ENCODE measurements at places on chromosomes 7 and 10.

DNA sequence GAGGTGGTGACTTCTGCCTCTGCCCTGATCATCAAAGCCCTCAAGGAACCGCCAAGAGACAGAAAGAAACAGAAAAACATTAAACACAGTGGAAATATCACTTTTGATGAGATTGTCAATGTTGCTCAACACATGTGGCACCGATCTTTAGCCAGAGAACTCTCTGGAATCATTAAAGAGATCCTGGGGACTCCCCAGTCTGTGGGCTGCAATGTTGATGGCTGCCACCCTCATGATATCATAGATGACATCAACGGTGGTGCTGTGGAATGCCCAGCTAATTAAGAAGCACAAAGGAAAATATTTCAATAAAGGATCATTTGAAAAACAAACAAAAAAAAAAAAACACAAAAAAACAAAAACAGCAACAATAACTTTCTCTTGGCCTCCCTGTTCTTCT lies 59.5 kb upstream of the TOMM7 start:
- no peaks in the 10 kb centered on the region for H3K27me3 ChIP-seq
- DNase-seq = no peak
- H3K36me3 ChIP-seq = no peaks in the 10 kb centered on the region

DNA sequence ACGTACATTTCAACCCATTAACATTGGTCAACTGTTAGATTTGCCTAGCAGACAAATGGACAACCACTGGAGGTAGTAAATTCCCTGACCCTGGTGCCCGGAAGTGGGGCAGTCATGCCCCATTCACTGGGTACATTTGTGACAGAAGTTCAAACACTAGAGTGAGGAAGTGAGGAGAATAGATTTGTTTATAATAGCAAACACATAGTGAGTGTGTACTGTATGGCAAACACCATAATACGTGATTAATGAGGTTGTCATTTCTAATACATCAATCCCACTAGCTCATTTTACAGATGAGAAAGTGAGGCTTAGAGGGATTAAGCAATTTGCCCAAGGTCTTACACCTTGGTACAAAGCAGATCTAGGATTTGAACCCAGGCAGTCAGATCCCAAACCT lies 181.9 kb upstream of the MKLN1 start:
- no peaks in the 10 kb centered on the region for H3K36me3 ChIP-seq
- no peaks in the 10 kb centered on the region for H3K4me1 ChIP-seq
- H3K27ac ChIP-seq = no peak overlapping the region
- no peak for DNase-seq
- no peaks in the 10 kb centered on the region for H3K27me3 ChIP-seq
- no peak overlapping the region for H3K4me3 ChIP-seq

- H3K27ac ChIP-seq = peak overlapping the region; percentile 87
- no peaks in the 10 kb centered on the region for H3K36me3 ChIP-seq
- H3K4me3 ChIP-seq = no peak overlapping the region
- H3K4me1 ChIP-seq = peaks cover 18% of the 10 kb centered on the region
These were observed 178.4 kb downstream of the SH3PXD2A start for GRCh38 chr10:103676851-103677417.

GRCh38 chr10:33055625-33056024 lies 97.6 kb upstream of the ITGB1 start:
- no peak for DNase-seq
- no peak overlapping the region for H3K4me3 ChIP-seq
- H3K4me1 ChIP-seq = no peaks in the 10 kb centered on the region
- H3K27me3 ChIP-seq = no peaks in the 10 kb centered on the region

DNA sequence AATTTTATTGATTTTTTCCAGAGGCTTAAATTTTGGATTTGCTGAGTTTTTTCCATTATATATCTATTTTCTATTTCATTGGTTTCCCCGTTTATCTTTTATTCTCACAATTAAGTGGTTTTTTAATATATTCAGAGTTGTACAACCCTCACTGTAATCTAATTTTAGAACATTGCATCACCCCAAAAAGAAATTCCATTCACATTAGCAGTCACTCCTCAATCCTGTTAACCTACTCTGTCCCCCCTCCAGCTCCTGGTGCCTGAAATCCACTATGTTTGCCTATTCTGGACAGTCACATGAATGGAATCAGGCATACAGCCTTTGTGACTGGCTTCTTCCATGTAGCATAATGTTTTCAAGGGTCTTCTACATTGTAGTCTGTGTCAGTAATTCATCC lies 55.8 kb upstream of the ITGA8 start:
- no peaks in the 10 kb centered on the region for H3K4me1 ChIP-seq
- H3K36me3 ChIP-seq = peaks cover 35% of the 10 kb centered on the region
- no peak overlapping the region for H3K4me3 ChIP-seq
- DNase-seq = no peak
- no peaks in the 10 kb centered on the region for H3K27me3 ChIP-seq
- no peak overlapping the region for H3K27ac ChIP-seq

Measured in naive thymus-derived CD4-positive, alpha-beta T cell (primary cell).